GM12891 (cell line): ENCODE measurements at places on chromosomes 6 and 20.

- no peak for DNase-seq
These were observed 868 bp downstream of the METTL24 start for GRCh38 chr6:110357298-110357663.

DNA sequence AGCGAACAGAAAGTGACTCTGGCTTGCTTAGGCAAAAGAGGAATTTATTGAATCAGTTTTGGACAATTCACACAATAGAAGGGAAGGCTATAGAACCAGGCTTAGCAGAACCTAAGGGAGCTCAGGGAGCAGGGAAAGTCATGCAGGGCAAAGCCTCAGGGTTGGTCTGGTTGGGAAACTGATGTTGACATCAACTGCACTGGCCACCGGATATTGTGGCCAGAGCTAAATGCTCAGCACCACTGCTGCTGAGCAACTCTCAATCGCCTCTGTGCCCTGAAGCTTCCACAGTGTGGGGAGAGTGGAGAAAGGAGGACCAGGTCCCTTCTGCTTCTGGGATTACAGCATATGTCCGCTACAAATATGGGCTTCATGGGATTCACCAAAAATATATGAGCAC is 93.3 kb upstream of the GCM1 start:
- no peak for DNase-seq

DNA sequence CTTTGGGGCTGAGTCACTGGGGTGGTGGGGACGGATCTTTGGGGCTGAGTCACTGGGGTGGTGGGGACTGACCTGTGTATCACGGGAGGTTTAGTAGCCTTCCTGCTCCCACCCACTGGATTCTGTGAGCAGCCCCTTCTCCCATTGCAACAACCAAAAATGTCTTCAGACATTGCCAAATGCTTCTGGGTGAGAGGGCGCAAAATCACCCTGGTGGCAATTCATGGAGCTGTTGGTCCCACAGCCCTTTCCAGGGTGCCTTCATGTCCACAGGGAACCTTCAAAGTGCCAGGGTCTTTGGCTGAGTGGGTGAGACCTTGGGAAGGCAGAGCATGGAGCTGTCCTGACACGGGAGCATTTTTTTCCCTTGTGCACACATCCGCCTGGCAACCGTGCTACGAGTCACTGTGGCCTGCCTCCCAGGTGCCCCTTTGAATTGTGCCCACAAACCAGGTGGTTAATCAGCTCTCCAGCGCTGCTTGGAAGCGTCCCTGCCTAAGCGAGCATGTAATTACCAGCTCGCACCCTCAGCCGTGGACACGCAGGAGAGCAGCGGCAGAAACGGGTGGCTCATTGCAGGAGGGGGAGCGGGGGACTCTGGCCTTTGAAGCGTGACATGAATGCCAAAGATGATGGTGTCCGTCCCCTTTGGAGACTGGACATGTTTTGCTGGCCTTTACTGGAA is 27.4 kb upstream of the APCDD1L start:
- no peak for DNase-seq

GRCh38 chr6:56043761-56044160 is 168.4 kb upstream of the BMP5 start:
- no peak for DNase-seq

- no peak for DNase-seq
These were observed 43.2 kb upstream of the CTNNBL1 start for GRCh38 chr20:37650661-37651060.

- DNase-seq: no peak
These were observed 347.5 kb downstream of the SAMD5 start for GRCh38 chr6:147855803-147856482.

DNA sequence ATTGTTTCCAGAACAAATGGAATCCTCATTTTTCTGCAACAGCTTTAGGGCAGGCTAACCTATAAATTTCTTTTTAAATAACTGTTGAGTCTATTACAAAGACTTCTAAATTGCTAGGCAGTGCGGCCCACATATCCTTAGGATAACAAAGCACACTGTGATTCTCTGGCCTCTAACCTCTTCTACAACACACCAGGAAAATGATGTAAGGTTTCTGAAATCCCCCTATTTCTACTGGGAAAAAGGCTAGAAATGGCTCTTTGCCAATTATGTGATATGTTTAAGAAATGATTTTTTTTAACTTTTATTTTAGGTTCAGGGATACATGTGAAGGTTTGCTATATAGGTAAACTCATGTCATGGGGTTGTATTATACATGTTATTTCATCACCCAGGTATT is 17.3 kb upstream of the NT5E start:
- no peak for DNase-seq
